Type B pancreatic cell (in vitro differentiated cells): ENCODE measurements at places on chromosomes 7 and 10.

DNA sequence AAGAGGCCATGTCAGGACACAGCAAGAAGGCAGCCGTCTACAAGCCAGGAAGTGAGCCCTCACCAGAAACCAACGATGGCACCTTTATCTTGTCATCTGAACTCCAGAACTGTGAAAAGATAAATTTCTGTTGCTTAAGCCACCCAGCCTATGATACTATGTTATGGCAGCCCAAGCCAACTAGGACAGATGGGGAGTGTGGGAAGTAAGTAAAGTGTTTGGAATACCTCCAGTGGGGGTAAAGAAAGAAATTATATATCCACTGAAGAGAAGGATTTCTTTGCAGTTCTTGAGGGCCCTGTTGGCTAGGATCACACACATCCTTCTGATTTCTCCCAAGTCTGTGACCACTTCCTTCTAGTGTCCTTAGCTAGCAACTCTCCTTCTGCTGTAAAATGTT is 384.4 kb downstream of the TNS3 start:
- no peak for DNase-seq

- DNase-seq: no peak
Measured at GRCh38 chr10:94361171-94361794, 1.5 kb downstream of the NOC3L start.

GRCh38 chr7:29014725-29015124 is 56.6 kb upstream of the TRIL start:
- DNase-seq: no peak

- DNase-seq: no peak
Measured at GRCh38 chr7:25663877-25664276, 435.6 kb upstream of the NPVF start.

DNA sequence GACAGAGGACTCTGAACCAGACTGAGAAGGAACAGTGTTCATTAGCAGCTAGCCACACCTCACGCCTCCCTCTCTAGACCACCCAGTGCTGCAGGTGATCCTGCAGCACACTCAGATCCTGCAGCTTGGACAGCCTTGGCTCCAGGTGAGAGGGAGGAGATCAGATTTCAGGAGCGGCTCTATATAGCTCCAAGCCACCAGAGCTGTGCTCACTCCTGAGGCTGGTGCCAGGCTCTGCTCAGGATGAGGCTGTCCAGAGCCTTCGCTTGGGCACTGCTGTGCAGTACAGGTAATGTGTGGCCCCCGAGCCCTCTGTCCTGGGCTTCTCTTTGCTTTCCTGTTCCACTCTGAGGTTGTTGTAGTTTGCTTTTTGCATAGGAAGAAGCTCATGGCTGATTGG is 42.4 kb downstream of the C10orf120 start:
- DNase-seq: no peak

DNA sequence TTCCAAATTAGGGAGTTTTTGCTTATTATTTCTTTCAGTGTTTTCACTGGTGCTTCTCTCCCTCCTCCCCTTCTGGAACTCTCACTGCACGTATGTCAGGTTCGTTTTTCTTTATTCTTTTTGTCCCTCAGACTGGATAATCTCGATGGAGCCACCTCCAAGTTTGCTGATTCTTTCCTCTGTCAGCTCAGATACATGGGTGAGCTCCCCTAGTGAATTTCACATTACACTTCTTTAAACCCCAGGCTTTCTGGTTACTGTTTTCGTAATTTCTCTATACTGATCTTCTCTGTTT is 20.8 kb upstream of the NCAPG2 start:
- no peak for DNase-seq
